ENCODE measurements at places on chromosomes 11 and 22. TPM values are rescaled to one million over a fixed set of nuclear protein-coding genes. Genes with fewer than 3 reads are reported as not detected.

LRRC51 gene
- 2.7 TPM for total RNA-seq

CHRM4 gene
- 1.6 TPM for total RNA-seq

OR5P2 gene
- not detected for total RNA-seq

DNA sequence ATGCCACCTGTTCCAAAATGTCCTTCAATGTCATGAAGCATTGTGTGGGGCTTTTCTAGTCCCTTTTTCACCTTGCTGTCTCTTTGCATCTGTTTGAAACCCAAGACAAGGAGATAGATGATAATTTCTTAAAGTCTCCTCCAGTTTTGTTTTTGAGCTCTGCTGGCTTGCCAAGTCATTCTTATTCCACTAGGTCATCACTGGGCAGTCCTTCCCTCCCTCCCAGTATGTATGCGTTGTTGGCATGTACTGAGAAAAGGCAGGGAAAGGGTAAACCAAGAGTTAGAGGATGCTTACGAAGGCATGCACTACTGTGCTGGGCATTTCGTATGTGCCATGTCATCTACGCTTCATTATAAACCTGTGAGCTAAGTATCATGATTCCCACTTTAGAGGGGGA lies 78.6 kb downstream of the PARVA start:
- DNase-seq = no peak

DNA sequence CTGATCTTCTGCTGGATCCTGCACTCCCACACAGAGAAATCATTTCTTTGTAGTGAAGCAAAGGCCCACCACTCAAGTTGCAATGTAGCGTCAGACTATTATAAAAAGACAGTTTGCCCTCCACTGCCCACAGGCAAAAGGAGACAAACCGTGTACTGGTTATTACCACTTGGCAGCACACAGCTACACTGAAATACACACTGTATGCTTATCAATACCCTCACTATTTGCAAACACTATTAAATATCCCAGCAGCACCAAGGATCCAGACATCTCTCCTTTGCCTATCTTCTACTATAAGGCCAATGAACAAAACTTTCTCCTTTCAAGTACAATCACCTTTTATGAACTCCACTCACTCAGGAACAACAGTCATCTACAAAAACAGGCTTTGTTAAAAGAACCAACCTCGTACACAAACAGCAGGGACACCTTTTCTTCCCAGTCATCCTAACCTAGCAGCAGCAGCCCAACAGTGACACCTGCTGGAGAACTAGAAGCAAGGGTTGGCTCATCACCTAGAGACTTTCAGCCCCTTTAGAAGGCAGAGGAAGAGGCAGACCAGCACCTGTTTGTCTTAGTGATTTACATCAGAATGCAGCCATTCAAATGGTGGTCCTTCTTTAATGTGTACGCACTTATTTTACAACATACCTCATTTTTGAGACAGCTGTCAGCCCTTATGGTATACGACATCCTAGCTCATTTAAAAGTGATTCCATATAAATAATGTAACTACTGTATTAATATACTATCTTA lies 56.1 kb downstream of the AMBRA1 start:
- peak; percentile 75 for DNase-seq

DNA sequence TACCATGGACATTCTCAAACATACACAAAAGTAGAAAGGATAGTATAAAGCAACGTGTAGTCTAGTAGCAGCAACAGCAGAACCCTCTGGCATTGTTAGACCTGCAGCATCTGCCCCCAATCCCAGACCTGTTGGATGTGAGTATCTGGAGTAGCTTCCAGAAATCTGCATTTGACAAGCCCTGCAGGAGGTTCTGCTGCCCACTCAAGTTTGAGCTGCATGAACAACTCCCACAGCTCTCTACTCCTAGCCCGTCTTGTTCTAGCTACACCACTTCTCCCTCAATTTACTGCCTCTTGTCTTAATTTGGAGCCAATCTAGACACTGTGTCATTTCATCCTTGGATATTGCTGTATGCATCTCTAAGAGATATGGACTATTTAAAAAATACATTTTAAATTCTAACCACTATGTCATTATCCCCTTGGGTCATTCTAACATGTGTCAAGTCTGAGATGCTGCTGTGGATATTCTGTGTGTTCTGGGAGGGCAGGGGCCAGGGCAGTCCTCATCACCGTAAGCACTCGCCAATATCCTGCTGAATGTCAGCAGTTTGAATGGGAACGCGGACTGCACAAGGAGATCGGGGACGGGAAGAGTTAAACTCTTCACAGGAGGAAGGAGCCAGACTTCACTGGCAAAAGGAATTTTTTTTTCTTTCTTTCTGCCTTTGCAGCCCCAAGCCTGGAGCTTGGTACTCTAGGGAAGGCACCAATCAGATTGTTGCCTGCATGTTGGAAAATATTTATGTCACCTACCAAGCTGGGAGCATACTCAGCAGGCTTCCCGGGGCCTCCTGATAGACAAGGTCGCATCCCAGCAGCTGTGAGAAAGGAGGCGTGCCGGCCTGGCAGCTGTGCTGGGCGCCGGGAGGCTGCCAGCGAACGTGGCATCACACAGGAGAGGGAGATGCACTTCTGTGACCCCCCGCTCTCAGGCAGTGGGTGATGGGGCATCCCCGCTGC lies 429.0 kb downstream of the MIAT start:
- no peak for DNase-seq

DNA sequence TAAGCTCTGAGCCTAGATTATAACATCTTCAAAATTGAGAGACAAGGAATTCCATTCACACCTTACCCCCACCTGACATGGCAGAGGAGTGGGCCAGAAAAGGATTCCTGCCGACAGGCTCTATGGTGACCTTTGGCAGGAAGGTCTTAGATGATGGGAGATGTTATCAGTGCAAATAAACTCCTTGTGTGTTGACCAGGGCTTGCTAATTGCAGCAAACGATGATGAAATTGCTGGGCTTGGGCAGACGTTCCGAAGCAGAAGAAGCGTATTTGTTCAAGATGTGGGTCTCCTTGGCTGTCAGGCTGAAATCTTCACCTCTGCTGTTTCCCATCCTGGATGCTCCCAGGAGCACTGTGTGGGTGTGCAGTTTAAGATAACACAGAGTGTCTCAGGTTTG lies 183.7 kb upstream of the CADM1 start:
- no peak for DNase-seq

Measured in hematopoietic multipotent progenitor cell (in vitro differentiated cells).